MCF 10A (cell line): ENCODE measurements at places on chromosomes 2 and 18. TPM values are rescaled to one million over a fixed set of nuclear protein-coding genes. Genes with fewer than 3 reads are reported as not detected.
A peak's percentile ranks its signal among the peaks of the same experiment; 100 is the strongest.

C2orf66 gene
- 0.61 and 0.98 TPM in 2 replicates for total RNA-seq

GRCh38 chr2:177053716-177054115 lies 158.9 kb upstream of the HNRNPA3 start:
- DNase-seq: no peak
- no peaks in the 10 kb centered on the region for H3K36me3 ChIP-seq
- no peaks in the 10 kb centered on the region for H3K27me3 ChIP-seq

SLC11A1 gene
- total RNA-seq: 0.09 and 0.32 TPM in 2 replicates

NFATC1 gene
- 2.0 and 3.7 TPM in 2 replicates for total RNA-seq

DNA sequence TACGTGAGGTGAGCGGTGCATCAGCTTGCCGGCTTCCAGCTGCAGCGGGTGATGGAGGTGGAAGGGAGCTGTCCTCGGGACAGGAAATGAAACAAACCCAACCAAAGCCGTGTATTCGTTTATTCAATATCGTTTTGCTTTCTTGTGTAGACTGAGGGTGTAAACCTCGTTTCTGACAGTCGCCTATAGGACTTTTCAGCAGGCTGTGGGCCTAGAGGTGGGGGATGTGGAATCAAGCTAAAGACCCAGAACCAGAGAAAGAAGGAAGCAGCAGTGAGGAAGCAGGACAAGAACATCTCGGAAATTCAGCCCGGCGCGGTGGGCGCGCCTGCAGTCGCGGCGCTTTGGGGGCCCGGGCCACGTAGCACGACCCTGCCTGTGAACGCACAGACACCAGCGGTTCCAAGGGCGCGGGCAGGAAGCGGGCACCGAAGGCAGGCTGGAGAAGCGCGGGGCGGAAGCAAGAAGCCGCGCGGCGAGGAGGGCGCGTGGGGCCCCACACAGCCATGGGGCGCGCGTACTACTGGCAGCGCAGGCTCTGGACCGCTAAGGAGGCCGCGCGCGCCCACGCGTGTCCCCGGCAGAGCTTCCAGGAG lies 755 bp upstream of the ATP9B start:
- peaks cover 4% of the 10 kb centered on the region for H3K36me3 ChIP-seq
- H3K27me3 ChIP-seq: no peaks in the 10 kb centered on the region
- no peaks in the 10 kb centered on the region for H3K4me1 ChIP-seq
- peak overlapping the region; percentile 8 for H3K27ac ChIP-seq

SLC4A1AP gene
- total RNA-seq: 24.3 and 27.2 TPM in 2 replicates

GRCh38 chr2:231371430-231372054 lies 24.0 kb upstream of the B3GNT7 start:
- no peak overlapping the region for H3K4me3 ChIP-seq
- DNase-seq: no peak
- peaks cover 6% of the 10 kb centered on the region for H3K4me1 ChIP-seq

GRCh38 chr2:38997781-38998180 lies 108.1 kb downstream of the ARHGEF33 start:
- peaks cover 78% of the 10 kb centered on the region for H3K36me3 ChIP-seq
- peak; percentile 83 for DNase-seq
- H3K4me3 ChIP-seq: no peak overlapping the region
- peaks cover 5% of the 10 kb centered on the region for H3K4me1 ChIP-seq
- H3K27me3 ChIP-seq: no peaks in the 10 kb centered on the region

GRCh38 chr18:905307-905947 lies 756 bp downstream of the ADCYAP1 start:
- no peak for DNase-seq
- no peak overlapping the region for H3K4me3 ChIP-seq
- no peak overlapping the region for H3K27ac ChIP-seq
- H3K36me3 ChIP-seq: no peaks in the 10 kb centered on the region
- H3K27me3 ChIP-seq: peaks cover 36% of the 10 kb centered on the region
- H3K4me1 ChIP-seq: no peaks in the 10 kb centered on the region

DNA sequence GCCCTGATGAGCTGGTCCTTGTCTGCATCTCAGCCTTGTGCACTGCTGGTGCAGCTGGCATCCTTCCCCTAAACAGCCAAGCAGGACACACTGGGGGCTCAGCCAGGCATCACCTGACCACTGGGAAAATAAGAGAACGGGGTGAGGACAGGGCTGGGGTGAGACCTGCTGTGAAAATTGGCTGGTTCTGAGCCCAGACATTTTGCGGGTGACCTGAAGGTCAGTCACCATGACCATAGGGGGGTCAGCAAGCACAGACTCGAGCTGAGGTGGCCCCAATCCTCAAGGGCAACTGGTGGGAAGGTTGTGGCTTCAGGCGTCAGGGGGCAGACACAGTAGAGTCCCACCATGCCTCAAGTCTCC lies 144.9 kb upstream of the TWIST2 start:
- no peak overlapping the region for H3K27ac ChIP-seq
- no peak for DNase-seq
- no peak overlapping the region for H3K4me3 ChIP-seq
- no peaks in the 10 kb centered on the region for H3K27me3 ChIP-seq
- no peaks in the 10 kb centered on the region for H3K4me1 ChIP-seq

- no peak overlapping the region for H3K4me3 ChIP-seq
- no peaks in the 10 kb centered on the region for H3K27me3 ChIP-seq
- H3K36me3 ChIP-seq: peaks cover 6% of the 10 kb centered on the region
Observed at GRCh38 chr2:196307775-196308305, 136.5 kb upstream of the STK17B start.

PAIP2B gene
- 1.4 and 1.8 TPM in 2 replicates for total RNA-seq

- DNase-seq: no peak
- peaks cover 13% of the 10 kb centered on the region for H3K27me3 ChIP-seq
- no peak overlapping the region for H3K4me3 ChIP-seq
- no peaks in the 10 kb centered on the region for H3K36me3 ChIP-seq
- no peaks in the 10 kb centered on the region for H3K4me1 ChIP-seq
Observed at GRCh38 chr2:233940376-233941276, 23.5 kb downstream of the TRPM8 start.

DNA sequence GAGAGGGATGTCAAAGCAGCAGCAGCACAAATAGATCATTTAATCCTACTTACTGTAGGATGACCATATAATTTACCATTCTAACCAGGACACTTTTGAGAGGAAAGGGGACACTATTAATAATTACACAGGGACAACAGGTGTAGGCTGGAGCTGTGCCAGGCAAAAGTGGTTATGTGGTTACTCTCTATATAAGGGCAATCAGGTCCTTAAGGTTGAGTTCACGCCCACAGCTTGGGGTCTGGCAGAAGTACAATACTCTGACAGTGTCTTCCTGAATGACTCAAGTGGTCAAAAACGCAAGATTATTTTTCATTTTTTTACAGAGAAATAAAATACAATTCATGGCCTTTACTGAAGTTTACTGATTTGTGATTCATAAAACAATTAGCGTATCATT lies 2.8 kb downstream of the PREPL start:
- H3K4me3 ChIP-seq: no peak overlapping the region
- peaks cover 19% of the 10 kb centered on the region for H3K4me1 ChIP-seq
- peak overlapping the region; percentile 16 for H3K27ac ChIP-seq
- H3K27me3 ChIP-seq: no peaks in the 10 kb centered on the region
- DNase-seq: peak; percentile 61
- H3K36me3 ChIP-seq: peaks cover 20% of the 10 kb centered on the region

DNAJC5G gene
- total RNA-seq: not detected in 2 replicates

GREB1 gene
- total RNA-seq: 1.7 and 2.3 TPM in 2 replicates

DNA sequence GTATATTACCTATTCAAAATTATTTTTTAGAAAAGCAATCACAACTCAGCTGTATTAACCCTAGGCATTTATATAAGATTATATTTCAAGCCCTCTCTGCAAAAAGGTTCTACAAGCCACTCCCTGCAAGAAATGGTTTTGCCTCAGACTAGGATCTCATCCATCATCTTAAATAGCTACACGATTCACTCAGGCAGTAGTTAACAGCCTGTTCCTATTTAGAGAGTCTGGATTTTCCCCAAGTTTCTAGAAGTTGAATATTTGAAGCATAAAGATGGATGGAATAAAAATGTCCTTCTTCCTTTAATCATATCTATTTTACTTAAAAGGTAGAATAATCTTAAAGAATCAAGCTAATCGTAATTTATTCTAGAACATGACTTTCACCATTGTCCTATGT lies 167.1 kb upstream of the STK17B start:
- no peak overlapping the region for H3K27ac ChIP-seq
- H3K27me3 ChIP-seq: no peaks in the 10 kb centered on the region
- DNase-seq: no peak
- no peak overlapping the region for H3K4me3 ChIP-seq
- no peaks in the 10 kb centered on the region for H3K36me3 ChIP-seq

GRCh38 chr2:80529466-80530165 lies 225.1 kb upstream of the LRRTM1 start:
- H3K4me1 ChIP-seq: no peaks in the 10 kb centered on the region
- no peak overlapping the region for H3K27ac ChIP-seq
- H3K27me3 ChIP-seq: no peaks in the 10 kb centered on the region

DNA sequence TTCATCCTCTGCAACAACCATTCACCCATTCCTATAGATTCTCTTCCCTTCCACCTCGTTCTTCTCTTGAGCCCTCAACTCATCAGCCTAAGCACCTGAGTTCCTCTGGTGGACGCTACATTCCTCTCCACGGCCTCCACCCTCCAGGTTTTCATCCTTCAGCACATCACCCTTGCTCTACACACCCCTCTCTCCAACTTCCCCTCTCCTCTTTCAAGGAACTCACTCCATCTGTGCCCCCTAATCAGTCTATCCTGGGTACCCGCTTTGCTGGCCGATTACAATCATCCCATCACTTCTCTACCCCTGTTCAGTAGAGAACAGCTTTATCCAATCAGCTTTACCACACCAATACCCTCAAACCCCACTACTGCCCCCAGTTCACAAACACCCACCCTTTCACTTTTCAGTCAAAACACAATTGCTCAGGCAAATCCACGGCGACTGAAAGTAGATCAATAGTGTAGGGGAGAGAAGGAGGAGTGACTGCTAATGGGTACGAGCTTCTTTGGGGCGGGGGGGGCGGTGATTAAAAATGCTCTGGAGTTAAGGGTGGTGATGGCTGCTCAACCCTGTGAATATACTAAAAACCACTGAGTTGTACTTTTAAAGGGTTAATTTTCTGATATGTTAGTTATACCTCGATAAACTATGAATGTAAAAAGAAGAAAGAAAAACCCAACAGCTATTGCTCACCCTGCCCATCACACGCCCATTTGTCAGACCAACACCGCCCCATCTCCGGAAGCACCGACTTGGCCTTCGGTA lies 857 bp downstream of the DYM start:
- peak overlapping the region; percentile 96 for H3K27ac ChIP-seq
- no peaks in the 10 kb centered on the region for H3K36me3 ChIP-seq
- peak overlapping the region; percentile 67 for H3K4me3 ChIP-seq
- no peak for DNase-seq

DNA sequence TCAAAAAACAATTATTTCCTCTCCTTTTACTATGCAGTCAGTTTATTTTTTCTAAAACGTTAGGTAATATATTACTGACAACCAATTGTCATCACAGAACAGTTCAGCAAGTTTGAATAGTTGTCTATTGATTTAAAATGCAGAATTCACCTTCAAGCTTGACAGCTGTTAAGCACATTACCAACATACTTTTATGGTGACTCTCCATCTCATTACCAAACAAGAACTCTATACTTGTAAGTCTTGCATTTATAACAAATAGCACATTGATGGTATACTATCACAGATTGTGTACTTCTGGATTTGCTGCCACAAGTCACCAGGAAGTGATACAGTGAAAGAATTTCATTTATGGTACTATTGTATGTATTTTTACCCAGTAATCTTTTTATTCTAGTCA lies 99.4 kb upstream of the PPP1CB start:
- H3K36me3 ChIP-seq: no peaks in the 10 kb centered on the region
- peaks cover 38% of the 10 kb centered on the region for H3K4me1 ChIP-seq
- no peak overlapping the region for H3K4me3 ChIP-seq
- no peak for DNase-seq
- H3K27ac ChIP-seq: no peak overlapping the region

RNF152 gene
- 1.7 and 2.9 TPM in 2 replicates for total RNA-seq

DNA sequence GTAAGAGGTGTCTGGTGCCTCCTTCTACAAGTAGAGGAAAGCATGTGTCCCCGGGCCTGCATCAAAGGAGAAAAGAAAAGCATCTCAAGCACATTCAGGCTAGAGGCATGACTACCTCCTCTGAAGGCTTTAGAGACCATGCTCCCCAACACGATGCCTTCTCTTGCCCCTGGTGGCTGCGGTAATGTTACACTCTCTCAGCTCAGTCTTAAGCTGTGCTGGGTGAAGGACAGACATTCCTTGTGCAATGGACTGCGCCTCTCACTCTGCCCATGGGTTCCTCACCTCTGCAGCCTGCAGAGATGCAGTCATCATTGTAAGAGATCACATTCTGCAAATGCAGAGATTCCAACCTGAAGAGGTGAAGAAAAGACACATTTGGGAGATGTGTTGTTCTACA lies 148.2 kb upstream of the HNRNPA3 start:
- H3K27ac ChIP-seq: no peak overlapping the region
- peaks cover 14% of the 10 kb centered on the region for H3K27me3 ChIP-seq
- H3K4me1 ChIP-seq: no peaks in the 10 kb centered on the region
- no peak overlapping the region for H3K4me3 ChIP-seq
- DNase-seq: no peak

- no peak for DNase-seq
- no peaks in the 10 kb centered on the region for H3K27me3 ChIP-seq
- H3K4me1 ChIP-seq: peaks cover 6% of the 10 kb centered on the region
- H3K4me3 ChIP-seq: no peak overlapping the region
- no peaks in the 10 kb centered on the region for H3K36me3 ChIP-seq
Observed at GRCh38 chr18:6427286-6427685, 12.6 kb upstream of the L3MBTL4 start.
